ENCODE measurements at places on chromosomes 12 and 14.

GRCh38 chr12:7369274-7369729, 65.4 kb downstream of the ACSM4 start:
- no peak for DNase-seq

GRCh38 chr12:105190530-105190929, 45.4 kb downstream of the APPL2 start:
- no peak for DNase-seq

DNA sequence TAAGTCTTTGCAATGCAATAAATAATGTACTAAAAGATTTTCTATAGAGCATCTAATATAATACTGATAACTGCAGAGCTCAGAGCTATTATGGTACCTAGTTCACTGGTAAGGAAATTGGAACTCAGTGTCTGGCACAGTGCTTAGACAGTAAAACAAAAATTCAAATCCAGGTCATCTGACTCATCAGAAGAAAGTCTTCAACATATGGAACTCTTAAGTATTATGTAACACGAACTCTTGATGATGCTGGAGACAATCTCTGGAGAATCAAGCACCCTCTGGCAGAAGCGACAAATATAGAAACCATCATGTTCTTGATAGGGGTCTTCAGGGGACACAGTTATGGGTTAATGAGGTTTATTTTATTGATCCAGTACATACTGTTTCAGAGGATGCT, 37.3 kb upstream of the TRHDE start:
- no peak for DNase-seq

- DNase-seq: no peak
These were observed 62.2 kb downstream of the BMP4 start for GRCh38 chr14:53894456-53894855.

GRCh38 chr14:81509838-81510452, 23.7 kb downstream of the SEL1L start:
- DNase-seq: no peak

DNA sequence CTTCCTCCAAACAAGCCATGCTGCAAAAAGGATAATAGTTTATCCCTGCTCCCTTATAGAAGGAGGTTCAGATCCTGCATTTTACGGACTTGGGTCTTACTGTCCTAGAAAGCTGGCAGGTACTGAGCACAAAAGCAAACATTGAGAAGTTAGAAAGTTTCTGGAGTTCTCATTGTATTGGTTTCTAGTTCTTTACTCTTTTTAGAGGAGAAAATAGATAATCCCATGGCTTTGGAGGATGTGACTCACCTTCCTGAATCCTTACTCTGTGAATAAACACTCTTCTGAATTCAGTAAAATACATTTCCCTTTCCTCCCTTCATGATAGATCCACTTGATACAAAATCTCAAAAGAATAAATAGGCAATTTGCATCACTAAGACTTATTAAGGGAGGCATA, 188.9 kb downstream of the NPAS3 start:
- DNase-seq: no peak

- DNase-seq: no peak
These were observed 186.2 kb downstream of the SYNE2 start for GRCh38 chr14:64038841-64039542.

GRCh38 chr12:55336002-55336401, 5.5 kb downstream of the OR6C3 start:
- no peak for DNase-seq

GRCh38 chr14:104361101-104361591, 218.4 kb upstream of the C14orf180 start:
- no peak for DNase-seq

GRCh38 chr14:75295491-75296345, 17.1 kb downstream of the FOS start:
- DNase-seq: peak; percentile 84

DNA sequence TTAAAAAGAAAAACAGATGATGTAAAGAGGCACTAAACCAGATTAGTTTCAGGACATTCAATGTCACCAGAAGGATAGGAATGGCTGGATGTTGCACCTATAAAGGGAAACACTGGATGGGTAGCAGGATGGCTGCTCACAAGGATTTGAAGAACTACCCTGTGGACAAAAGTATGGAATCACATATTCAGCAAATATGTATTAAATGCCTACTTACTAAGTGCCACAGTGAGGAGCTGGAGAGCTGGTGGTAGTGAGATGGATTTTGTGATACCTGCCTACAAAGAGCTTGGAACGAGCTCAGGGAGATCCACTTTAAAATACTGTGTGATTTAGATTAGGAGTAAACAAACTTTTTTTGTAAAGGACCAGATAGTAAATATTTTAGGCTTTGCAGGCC, 316.2 kb downstream of the PAWR start:
- DNase-seq: no peak

DNA sequence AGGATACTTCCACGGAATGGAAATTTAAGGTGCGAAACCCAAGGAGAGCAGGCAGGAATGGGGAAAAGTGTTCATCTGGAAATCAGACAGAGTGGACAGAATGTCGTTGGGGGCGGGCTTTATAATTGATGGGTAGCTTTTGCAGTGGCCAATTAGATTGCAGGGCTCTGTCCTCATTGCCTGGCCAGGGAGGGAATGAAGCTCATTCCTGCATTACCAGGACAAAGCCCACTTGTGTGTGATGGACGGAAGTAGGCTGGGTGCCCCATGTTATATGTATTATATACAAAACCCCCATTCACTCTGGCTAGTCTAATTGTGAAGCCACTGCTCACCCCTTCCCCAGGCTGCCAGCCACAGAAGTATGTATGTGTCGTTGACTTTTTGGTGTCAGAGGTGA, 23.6 kb downstream of the ZNF664 start:
- DNase-seq: no peak

DNA sequence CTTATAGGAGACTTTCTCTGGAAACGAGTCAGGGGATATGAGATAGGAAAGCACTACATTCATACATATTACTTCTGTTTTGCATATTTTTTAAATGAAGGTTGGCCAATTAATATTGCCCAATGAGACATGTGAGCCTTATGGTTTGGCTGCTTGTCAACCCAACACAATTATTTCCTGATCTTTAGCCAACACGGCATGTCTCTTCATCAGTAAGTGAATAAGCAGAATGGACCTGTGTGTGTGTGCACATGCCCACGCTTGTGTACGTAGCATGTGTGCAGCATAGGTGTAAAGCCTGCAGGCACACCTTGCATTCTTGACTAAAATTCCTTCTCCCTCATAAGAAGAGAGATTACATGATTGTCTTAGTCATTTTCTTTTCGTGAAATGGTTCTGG, 88.3 kb downstream of the STON2 start:
- DNase-seq: no peak

- DNase-seq: no peak
These were observed 269.7 kb downstream of the TTC6 start for GRCh38 chr14:37864861-37865718.

GRCh38 chr14:46686652-46687051, 35.1 kb upstream of the RPL10L start:
- DNase-seq: no peak

- no peak for DNase-seq
These were observed 15.0 kb downstream of the GABARAPL1 start for GRCh38 chr12:10227648-10228047.

GRCh38 chr14:57189070-57189469, 79.6 kb downstream of the EXOC5 start:
- no peak for DNase-seq

DNA sequence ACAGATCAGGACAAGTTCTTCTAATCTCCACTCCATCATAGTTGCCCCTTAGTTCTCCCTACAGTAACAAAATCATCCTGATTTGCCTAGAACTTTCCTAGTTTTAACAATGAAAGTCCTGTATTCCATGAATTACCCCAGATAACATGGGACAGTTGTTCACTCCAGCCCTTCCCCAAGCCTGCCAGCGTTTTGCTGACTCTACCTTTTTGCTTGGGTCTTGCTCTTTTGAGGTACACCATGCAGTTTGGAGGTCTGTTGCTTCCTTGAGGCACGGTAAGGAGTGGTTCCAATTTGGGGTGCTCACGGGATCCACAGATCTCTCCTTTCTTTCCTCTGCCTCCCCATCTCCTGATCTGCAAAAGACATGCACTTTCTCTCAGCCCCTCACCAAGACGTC, 61.6 kb upstream of the DYRK2 start:
- no peak for DNase-seq

GRCh38 chr12:32761716-32762115, 6.0 kb upstream of the YARS2 start:
- no peak for DNase-seq

DNA sequence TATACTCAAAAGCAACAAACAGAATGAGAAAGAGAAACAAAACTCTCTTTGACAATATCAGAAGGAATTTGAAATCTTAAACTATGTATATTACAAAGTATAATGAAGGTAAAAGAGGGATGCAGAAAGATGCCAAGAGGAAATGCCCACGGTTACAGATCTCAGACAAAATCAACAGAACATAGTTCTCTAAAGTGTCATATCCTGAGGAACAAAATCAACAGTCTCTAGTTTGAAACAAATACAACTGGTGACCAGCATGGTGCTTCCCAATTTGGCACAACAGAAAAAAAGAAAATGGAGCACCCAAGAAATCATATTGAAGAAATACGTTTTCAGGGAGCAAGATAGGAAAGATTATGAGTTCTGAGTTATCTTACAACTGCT, 116.5 kb downstream of the METTL25 start:
- DNase-seq: no peak

GRCh38 chr14:68312300-68312699, 480.6 kb downstream of the ZFP36L1 start:
- DNase-seq: no peak

DNA sequence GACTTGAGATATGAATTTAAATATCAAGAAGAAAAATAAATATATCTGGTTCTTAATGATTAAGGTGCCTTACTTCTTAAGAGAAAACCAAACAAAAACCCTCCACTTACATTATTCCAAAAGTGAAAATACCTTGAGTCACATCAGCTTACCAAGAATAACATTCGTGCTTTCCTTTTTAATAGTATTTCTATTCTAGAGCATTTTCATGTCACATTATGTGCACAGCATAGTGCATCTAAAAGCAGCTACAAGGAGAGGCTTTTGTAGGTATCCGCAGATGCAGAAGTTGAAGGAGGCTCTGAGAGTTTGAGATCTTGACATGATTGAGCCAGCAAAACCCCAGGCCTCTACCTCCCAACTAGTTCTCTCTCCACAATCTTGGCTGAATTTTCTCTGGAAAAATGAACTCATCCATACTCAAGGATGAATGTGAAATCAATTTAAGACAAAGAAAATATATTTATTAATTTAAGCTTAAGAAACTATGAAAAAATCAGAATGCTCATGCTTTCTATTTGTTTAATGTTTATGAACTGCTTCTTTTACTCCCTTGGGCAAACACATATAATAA, 275.0 kb downstream of the AKAP6 start:
- DNase-seq: no peak

GRCh38 chr12:29672580-29672979, 111.2 kb downstream of the TMTC1 start:
- DNase-seq: no peak

DNA sequence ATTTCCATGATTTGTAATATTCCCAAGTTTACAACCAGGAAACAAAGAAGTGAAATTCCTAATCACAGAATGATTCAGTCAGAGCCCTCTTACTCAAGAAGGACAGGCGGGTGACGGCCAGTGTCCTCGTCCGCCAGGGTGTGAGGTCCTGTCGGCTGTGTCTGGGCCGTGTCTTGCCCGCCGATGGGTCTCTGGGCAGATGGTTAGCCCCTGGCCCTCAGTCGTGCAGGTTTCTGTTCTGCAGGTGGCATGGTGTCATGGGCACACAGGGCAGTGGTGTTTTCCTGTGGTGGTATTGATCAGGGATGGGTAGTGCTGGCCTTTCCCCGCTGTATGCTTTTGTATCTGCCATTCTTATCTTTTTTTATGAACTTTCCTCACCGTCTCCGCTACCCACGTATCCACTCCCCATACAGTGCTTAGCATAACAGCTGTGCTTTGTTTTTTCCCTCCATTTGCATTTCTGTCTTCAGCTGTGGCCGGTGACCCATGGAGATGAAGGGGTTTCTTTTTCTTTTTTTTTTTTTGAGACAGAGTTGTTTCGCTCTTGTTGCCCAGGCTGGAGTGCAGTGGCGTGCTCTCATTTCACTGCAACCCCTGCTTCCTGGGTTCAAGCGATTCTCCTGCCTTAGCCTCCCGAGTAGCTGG, 100.7 kb downstream of the TSPAN9 start:
- DNase-seq: no peak

DNA sequence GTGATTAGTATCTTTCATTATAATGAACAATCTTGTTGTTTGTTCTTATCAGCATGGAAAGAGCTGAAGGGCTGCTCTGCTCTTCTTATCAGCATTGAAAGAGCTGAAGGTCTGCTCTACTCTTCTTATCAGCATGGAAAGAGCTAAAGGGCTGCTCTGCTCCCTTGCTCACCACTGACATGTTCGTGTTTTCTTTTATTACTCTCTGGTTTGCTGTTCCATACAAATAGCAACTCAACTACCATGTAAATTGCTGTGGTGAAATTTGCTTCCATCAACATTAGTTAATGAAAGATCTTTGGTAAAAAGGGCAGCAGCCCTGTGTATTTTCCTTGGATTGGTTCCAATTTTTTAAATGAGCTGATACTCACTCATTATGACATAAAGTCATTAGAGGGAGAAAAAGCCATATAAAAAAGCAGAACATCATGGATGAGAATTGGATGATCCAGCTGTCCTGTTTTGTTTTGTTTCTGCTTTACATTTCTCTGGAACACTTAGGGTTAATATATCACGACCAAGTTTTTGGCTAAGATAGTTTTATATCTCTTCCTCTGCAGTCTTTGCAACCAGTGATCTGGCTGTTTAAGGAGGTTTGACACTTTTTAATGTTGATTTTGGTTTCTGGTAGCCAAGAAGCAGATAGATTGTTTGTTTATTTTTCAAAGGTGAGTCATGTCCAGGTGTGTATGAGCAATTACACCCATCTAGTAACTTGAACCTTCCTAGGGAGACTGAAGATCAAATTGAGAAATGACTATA, 356.6 kb downstream of the CEP128 start:
- no peak for DNase-seq

DNA sequence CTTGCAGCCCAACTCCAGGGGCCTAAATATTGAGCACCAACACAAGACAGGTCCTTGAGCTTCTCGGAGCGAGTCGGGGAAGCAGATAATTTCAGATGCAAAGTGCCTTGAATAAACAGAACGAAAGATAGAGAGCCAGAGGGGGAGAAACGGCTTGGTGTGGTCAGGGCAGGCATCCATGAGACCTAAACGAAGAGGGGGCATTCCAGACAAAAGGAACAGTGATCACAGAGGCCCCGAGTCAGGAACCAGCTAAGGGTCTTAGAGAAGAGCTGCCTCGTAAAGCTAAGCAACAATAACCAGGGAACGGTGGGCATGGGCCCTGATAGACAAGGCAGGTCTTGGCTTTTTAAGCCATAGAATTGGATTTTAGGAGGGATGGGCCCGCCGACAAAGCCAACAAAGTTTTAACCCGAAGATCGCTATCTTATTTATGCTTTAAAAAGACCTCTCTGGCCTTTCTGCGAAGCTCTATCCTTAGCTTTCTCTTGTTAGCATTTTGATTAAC, 421 bp upstream of the ACADS start:
- DNase-seq: no peak

DNA sequence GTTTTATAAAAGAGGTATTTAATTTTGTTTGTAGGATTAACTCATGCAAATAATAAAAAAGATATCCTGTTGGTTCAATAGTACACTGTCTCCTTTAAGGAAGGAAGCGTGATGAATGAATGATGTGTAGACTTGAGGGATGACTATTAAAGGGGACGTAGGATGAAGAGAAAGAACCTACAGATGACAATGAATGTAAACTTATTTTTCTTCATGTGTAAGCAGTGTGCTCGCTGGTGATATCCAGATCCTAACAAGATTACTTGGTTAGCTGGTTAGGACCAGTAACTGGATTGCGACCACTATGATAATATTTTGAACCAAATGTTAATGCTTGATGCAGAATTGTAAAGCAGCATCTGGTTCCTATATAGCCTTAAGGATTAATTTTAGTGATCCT, 2.6 kb downstream of the ARF6 start:
- DNase-seq: no peak
